ENCODE measurements at places on chromosomes 5 and 9. TPM values are rescaled to one million over a fixed set of nuclear protein-coding genes. Genes with fewer than 3 reads are reported as not detected.
A peak's percentile ranks its signal among the peaks of the same experiment; 100 is the strongest.

DNA sequence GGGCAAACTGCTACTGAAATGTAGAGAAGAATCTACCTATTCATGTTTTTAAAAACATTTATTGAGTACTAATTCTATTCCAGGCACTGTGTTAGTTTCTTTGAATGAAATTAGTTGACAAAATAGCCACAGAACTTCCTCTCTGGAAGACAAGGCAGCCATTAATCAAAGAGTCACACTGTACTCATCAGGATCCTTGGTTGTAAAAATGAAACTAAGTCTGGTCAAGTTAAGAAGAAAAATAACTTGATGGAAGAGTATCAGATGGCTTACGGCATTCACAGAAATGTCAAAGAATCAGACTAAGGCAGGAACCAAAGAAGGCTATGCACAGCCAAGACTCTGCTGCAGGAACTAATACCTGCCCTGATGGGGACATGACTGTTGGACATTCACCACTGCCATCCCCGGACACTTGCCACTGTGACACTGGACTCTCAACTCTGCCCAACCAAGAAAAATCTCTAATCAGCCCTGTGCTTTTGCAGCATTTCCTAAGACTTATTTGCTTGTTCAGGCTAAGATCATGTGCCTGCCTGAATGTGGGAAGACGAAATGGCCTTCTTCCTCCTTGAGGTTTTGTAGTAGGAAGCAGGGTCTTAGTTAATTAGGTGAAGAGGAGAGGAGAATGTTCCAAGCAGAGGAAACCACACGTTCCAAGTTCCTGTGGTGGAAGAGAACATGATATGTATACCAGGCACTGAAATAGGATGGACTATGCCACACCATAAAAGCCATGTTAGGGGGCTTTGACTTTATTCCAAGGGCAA, 23.3 kb upstream of the NDUFB6 start:
- no peak for DNase-seq

Gene CAMK4
- 202 TPM for total RNA-seq

Gene SEMA5A
- 2.0 TPM for total RNA-seq

Gene UCK1
- total RNA-seq = 22.5 TPM

GRCh38 chr5:129094924-129095899, 663 bp downstream of the ISOC1 start:
- DNase-seq = peak; percentile 65

- DNase-seq = no peak
Observed at GRCh38 chr5:38148021-38148625, 110.2 kb upstream of the EGFLAM start.

Gene INIP
- total RNA-seq = 7.8 TPM

DNA sequence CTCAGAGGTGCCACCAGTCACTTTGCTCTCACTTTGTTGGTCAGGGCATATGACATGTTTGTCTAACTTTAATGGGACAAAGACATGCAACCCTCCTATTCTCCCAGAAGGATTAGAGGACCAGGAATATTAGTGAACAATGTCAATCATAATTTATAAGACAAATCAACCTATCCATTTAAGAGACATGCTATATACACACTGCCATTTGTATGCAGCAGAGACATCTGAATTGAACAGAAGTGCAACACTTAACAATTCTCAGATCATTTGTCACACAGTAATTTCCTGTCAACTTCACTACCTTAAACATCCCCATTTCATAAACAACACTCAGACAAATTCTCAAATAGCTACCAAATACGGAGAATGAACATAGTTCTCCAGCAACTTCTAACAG, 273.6 kb upstream of the RGMB start:
- DNase-seq = no peak

Gene OR13J1
- not detected for total RNA-seq

DNA sequence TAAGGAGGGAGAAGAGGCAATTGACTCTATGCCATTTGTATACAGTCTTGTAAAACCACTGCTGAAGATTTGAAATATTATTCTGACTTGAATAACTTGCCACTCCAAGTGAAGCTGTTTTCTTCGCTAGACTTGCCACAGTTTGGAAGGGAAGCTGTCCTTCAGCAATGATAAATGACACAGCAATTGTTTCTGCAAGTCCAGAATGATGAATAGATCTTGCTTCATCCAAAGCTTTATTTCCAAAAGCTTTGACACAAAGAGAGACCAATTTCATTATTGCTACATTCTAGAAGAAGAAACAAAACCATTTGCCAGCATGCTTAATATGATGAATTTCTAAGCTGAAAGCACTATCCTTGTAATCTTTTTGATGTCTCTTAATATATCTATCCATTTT, 73.7 kb downstream of the ZNF366 start:
- DNase-seq = no peak

DNA sequence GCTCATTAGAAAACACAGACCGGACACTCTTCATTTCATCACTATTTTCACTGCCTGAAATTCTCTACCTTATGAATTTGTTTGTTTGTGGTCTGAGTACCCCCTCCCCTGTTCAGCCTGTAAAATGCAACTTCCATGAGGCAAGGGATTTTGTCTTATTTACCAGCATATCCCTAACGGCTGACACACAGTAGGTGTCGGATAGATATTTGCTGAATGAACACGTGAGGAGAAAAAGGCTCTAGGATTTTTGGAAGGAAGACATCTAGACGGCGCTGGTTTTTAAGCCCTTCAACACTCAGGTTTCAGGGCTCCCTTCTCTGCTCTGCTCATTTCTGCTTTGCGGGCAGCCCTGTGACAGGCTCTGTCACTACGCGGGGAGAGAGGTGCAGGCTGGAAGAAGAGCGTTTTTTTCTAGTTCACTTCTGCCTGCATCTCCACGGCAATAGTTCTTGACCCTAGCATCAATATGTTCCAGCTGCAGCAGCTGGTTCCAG, 41.0 kb downstream of the KCNMB1 start:
- DNase-seq = no peak

Gene PCDHGB6
- total RNA-seq = 0.06 TPM

- no peak for DNase-seq
Observed at GRCh38 chr9:108445431-108446071, 410.2 kb downstream of the ACTL7B start.

GRCh38 chr5:90287036-90287435, 122.5 kb downstream of the CETN3 start:
- DNase-seq = no peak

DNA sequence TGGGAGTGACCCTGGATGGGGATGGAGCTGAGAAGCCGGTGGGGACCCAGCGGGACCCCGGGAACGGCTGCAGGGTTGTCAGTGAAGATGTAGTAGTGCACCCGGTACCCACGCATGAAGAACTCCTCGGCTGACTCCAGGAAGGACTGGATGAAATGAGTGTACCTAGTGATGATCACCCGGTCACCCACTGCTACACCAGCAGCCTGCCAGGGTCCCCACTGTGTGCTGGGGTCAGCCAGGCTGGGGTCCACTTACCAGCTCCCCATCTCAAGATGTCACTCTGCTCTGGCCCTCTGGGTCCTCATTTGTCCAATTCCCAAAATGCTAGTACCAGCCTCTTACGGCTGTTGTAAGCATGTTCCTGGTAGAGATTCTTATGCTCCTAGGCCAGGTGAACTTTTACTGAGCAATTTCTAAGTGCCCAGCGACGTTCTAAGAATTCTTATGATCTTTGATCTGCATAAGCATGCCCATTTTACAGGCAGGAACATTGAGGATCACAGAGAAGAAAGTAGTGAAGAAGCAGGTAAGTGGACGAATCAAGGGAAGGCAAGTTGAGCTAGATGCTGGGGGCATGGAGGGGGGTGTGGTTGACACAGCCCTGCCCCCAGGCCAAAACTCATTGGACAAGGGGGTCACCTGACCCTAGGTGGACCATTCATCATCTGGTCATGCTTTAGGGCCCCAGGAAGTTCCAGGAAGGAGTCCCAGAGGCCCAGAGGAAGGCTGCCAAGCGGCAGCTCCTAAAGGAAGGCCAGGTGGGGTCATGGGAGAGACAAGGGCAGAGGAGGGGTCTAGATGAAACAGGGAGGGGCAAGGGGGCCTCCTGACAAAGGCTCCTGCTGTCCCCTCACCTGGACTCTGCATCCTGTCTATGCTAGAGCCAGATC, 9.4 kb downstream of the GBGT1 start:
- DNase-seq = no peak

DNA sequence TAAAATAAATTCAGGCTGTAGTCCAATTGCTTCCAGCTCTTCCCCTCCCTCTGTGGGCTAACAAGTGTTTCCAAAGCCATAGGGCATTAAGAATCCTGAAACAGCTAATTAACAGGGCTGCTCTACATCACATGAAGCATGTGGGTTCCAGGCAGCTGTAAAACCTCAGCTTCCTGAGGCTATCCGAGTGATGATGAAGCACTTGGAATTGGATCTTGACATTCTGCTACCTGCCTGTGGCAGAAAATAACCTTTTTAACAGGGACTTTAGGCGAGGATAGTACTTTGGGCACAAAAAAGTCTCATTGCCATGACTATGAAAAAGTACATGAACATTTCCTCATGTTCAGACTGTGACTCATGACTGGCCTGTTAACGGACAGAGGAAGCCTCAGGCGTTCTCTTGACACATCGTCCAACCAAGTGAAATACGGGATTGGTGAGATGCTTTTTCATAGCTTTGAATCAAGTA, 107.2 kb downstream of the PDE4D start:
- DNase-seq = no peak

DNA sequence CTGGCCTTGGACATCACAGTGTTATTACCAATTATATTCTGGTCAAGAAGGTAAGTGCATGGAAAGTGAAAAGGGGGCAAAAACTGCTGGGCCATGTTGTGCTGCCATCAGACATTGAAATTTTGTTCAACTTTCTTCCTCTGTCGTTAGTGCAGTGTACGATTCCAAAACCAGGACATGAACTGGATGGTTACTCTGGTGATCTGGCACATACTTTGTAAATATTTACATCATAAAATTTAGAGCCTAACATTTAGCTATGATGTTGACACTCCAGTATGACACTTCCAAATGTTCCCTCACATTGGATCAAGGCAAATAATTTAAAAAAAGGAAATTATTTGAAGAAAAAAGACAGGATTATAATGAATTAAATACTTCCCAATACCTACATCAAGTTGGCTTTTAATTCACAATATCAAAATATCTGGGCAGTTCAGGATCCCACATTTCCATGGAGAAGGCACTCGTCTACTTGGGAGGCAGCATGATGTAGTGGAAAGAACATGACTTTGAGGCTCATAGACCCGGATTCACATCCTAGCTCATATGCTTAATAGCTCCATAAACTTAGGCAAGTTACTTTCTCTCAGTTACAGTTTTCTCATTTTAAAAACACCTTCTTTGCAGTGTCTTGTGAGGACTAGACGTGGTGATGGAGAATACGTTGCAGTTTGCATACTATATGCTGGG, 342.5 kb upstream of the MPDZ start:
- no peak for DNase-seq

Gene ZNF608
- total RNA-seq = 0.14 TPM

DNA sequence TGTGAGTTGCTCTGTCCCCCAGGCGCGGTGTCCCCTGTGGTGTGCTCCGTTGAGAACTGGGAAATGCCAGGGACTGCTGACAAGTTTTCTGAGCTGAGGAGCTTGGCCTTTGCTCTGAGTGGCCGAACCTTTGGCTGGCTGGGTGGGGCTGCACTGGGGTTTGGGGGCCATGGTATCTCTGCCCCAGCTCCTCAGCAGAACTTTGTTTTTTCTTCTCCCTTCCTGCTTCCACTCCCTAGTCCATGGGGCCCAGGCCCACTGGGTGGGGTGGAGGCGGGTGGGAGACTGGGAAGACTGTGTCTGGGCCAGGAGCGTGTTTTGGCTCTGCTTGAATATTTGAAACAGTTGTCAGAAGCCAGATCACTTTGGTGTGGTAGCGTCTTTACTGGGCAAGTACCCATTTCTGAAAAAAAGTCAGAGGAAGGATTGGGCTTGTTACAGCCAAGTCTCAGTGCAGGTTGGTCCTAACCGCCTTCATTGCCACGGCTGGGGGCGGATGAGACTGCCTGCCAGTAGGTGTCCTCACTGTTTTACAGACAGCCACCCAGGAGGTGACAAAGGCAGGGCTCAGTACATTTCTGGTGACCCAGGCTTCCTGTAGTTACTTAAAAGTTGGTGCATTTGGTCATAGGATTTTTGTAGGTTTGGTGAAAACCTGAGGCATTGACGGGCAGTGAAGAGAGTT, 92.7 kb downstream of the DAB2IP start:
- no peak for DNase-seq

GRCh38 chr5:1817261-1818043, 16.2 kb downstream of the NDUFS6 start:
- DNase-seq = no peak

Gene ZFR
- total RNA-seq = 58.8 TPM

DNA sequence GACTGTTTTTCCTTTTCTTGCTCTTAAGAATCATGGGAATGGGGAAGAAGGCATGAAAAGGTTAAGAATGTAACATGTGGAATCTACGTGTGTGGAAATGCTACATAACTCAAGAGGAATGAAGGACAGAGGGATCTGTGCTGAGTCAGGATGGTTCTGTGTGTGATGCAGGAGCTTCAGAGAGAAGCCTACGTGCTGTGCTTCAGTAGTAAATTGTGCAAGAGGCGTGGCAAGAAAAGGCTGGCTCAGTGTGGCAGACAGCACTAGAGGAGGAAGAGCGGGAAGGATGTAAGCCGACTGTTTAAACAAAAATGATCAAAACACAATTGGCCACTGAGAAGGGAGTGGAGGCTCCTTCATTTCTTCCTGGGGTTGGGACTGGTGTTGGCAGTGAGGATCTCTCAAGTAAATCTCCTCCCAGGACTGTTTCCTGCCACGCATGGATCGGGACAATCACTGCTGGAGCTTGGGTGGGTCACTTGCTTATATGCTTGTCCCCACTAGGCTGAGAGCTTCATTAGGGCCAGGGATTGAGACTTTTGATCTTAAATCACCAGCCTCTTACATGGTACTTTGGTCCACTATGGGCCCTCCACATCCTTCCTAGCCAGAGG, 59.4 kb upstream of the BASP1 start:
- DNase-seq = no peak

- no peak for DNase-seq
Observed at GRCh38 chr5:135484674-135485086, 32.5 kb upstream of the TIFAB start.

GRCh38 chr9:75238311-75238976, 150.1 kb downstream of the OSTF1 start:
- peak; percentile 6 for DNase-seq

GRCh38 chr5:127619908-127620479, 28.9 kb upstream of the CTXN3 start:
- no peak for DNase-seq

GRCh38 chr9:117073539-117074341, 341.1 kb downstream of the ASTN2 start:
- DNase-seq = no peak

- DNase-seq = no peak
Observed at GRCh38 chr5:39654715-39655114, 229.9 kb upstream of the DAB2 start.

Data from CD4-positive, alpha-beta T cell (primary cell).